ENCODE measurements at places on chromosomes 4 and X.

GRCh38 chr4:113433536-113434246, 327.8 kb downstream of the CAMK2D start:
- DNase-seq = no peak

DNA sequence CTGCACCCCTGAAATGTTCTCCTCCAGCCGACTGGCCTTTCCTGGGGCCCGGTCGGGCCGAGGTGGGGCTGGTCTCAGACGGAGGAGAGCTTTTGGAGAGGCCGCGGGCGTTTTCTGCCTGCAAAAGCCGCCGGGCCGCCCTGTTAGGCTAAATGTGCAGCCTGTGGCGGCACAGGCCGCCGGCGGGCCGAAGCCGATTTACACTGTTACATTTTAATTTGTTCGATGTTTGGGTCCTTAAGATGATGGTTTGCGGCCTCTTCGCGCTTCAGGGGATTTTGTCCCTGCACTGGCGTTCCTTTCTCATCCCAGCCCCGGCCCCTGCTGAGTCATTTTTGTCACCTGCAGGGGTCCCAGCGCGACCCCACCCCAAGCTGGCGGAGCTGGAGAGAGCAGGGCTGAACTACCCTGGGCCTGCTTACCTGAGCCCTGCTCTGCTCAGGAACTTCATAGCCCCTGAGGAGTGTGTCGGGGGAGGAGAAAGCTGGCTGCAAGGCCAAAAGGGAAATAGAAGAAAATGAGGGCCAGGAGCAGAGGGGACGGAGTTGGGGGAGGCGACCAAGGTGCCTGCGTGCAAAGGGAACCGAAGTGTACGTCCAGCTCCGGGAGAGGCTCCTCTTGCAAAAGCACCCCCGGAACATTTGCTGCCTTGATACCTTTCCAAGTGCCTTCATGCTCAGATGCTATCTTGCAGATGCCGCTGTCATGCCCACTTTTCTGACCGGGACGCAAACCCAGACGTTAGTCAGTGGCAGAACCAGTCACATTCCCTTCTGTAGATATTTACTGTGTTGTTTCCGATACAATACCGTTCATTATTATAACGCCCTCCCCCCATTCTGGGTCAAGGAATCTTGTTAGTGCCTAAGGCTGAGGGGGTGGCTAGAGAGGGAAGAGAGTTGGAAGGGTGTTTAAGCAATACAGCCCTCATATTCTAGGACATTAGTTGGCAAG, 977 bp upstream of the RBBP7 start:
- DNase-seq = no peak

- no peak for DNase-seq
These were observed 103.3 kb downstream of the PARM1 start for GRCh38 chr4:75036046-75036830.

DNA sequence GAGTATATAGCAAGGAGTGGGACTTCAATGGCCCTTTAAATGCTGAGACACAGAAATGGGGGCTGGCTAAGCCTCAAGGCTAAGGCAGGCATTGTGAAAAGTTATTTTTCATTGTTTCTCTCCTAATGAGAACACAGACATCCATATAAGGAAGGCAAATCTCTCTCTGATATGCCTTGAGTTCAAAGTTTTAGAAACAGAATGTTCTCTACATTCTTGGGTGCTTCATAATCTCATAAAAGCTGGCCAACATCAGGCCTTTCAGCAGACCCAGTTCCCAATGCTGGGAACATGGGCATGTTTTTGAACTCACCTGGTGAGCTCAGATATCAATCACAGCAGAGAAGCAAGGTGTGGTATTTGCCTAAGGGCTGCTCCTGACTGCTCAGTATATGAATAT, 19.4 kb upstream of the RAB40A start:
- DNase-seq = no peak

GRCh38 chr4:6574747-6575502, at the start of gene MAN2B2:
TSS of gene MAN2B2 (plus strand) at chr4:6575189. CDS start at chr4:6575211, 22 bp downstream.
- peak; percentile 63 for DNase-seq

Measured in stimulated activated CD8-positive, alpha-beta memory T cell treated with anti-CD3 and anti-CD28 coated beads, Interleukin-4, amount 100 ng/mL, for 1 hour (primary cell).